ENCODE measurements at places on chromosomes 2 and 18.

DNA sequence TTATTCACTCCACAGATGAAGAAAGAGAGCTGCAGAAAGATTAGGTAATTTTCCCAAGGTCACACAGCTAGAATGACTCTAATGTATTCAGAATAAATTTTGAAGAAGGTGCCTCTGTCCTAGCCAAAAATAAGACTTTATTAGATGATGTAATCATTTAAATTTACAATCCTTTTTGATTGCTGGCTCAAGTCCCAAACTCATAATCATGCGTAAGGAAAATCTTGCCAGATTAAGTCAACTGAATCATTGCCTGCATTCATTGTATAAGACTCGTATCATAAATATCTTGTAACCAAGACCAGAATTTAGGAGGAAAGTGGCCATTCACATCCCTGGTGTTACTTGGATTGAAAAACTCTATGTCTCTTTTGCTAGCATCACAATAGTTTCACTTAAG lies 53.1 kb upstream of the STK39 start:
- no peak for DNase-seq

- DNase-seq: peak; percentile 77
These were observed 30.7 kb upstream of the PTMA start for GRCh38 chr2:231677632-231678104.

DNA sequence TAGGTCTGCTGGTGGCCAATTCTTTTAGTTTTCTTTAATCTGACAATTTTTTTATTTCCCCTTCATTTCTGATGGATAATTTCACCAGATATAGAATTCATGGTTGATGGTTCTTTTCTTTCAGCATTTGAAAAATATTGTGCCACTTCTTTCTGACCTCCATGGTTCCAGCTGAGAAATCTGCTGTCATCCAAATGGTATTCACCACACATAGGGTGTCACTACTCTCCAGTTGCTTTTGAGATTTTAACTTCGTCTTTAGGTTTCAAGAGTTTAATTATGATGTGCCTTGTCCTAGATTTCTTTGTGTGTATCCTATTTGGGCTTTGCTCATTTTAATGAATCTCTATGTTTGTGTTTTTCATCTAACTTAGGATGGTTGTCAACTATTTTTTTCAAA lies 488.6 kb upstream of the HS6ST1 start:
- DNase-seq: no peak

DNA sequence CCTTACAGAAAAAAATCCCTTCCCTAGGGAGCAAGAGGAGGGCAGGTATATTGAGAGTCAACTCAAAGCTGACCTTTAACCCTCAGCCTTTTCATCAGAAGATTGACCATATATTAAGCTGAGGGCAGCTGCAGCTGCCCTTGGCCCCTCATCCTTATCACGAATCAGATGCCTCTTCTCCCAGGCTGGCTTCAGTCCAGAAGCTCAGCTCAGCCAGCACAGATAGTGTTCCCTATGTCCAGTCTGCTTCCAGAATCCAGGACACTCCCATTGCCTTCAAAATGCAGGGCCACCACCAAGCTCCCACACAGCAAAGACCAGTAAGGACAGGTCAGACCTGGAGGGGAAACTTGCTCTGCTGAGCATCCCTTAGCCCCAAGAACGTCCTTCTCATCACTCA lies 146.1 kb downstream of the BCL11A start:
- DNase-seq: no peak

DNA sequence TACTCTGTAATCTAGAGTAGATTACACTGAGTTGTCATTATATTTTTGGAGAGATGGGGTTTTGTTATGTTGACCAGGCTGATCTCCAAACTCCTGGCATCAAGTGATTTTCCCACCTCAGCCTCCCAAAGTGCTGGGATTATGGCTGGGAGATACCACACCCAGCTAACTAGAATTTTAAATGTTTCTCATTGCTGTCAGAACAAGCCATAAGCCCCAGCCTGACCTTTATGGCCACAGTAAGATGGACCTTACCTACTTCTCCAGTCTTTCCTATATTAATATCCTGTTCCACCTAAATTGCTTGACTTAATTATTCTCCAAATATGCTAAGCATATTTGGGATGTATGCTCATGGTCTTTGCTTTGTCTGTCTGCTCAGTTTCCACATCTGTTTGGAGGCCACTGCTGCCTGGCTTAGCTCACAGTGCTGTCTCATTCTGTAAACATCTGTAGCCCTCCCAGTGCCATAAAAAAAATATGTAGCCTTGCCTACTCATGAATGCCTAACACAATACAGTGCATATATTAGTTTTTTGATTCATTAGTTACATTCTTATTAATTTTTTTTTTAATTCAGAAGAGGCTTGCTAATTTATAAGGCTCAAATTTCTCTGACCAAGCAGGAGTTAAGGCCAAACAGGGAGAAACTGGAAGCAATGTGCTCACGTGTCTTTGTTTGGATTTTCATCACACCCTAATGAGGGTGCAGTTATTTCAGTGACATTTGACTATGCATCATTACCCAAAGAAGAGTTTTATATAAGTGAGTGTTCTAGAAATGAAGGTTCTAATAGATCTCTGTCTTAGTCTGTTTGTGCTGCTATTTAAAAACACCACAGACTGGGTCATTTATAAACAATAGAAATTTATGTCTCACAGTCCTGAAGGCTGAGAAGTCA lies 45.3 kb upstream of the PSME4 start:
- no peak for DNase-seq

GRCh38 chr2:238709325-238710025 lies 138.4 kb upstream of the TWIST2 start:
- DNase-seq: no peak

GRCh38 chr2:129895526-129896082 lies 83.9 kb upstream of the RAB6C start:
- no peak for DNase-seq

DNA sequence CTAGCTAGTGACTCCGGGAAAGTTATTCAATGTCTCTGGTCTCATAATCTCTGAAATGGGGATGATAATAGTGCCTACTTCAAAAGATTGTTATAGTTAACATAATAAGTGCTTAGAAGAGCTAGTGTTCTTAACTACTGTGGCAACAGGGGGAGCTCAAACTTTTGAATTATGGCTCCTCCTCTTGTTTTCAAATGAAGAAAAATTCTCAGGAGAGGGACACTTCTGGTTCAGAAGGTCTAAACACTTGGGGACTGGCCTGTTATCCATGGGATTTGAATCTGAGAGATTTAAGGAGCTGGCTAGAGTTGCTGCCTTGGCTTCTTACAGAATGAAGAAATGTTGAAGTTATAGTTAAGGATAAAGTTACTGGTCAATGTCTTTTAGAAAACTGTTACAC lies 92.2 kb upstream of the ITGB6 start:
- no peak for DNase-seq

- DNase-seq: no peak
These were observed 140.9 kb downstream of the SH3RF3 start for GRCh38 chr2:109269706-109270504.

Measured in activated CD4-positive, alpha-beta T cell treated with anti-CD3 and anti-CD28 coated beads for 1 hour (primary cell).